ENCODE measurements at places on chromosomes 7 and 10.
A peak's percentile ranks its signal among the peaks of the same experiment; 100 is the strongest.

- DNase-seq, result no peak
Measured at GRCh38 chr10:35992107-35992506, 350.0 kb upstream of the FZD8 start.

- no peak for DNase-seq
Measured at GRCh38 chr7:26035552-26035951, 116.4 kb upstream of the NFE2L3 start.

DNA sequence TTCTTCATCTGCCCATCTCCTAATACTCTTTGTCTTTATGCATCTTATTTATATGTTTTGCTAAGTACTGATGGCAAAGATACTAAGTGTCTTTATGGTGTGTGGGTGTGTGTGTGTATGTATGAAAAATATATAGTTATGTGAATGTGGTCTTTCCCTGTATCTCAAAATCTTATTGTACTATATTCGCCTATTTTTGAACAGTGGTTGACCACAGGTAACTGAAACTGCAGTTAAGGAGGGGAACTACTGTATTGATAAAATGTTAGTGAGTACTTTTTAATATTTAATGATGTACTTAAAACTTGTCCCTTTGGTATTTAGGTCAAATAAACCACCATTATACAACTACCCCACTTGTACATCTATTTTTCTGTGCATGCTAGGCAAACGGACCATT, 85.9 kb downstream of the ADD3 start:
- DNase-seq, result no peak

DNA sequence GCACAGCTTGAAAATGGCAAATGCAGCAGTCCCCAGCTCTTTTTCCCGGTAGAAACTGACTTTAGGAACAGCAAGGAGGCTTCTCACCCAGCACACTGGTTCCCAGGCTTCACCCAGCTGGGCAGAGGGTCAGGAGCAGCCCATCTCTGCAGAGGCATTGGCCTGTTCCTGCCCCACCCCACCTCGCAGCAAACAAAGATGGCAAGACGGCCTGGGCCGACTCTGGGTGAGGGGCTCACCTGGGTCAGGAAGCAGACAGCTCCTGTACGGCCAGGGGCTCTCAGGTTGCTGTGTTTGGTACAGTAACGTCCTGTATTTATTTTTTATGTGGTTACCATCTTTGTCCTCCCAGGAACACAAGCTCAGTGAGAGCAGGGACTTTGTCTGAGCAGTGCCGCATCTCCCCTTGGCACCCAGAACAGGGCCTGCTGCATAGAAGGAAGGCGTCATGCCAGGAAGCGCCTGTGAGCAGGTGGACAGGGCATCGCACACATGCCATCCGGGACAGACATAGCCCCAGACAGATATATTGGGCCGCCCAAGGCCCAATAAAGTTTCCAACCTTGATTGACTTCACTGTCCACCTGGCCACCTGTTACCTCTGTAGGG, 585.0 kb upstream of the FOXK1 start:
- DNase-seq, result no peak

- no peak for DNase-seq
Measured at GRCh38 chr7:131827421-131827820, 271.0 kb upstream of the PODXL start.

GRCh38 chr7:16648551-16648950, 2.6 kb downstream of the BZW2 start:
- DNase-seq, result no peak

- DNase-seq, result no peak
Measured at GRCh38 chr7:135192914-135193536, 18.3 kb downstream of the WDR91 start.

- no peak for DNase-seq
Measured at GRCh38 chr10:21396889-21397288, 128.6 kb downstream of the SKIDA1 start.

GRCh38 chr7:55349121-55349520, 16.0 kb upstream of the LANCL2 start:
- no peak for DNase-seq

- no peak for DNase-seq
Measured at GRCh38 chr10:127197154-127197432, 702 bp upstream of the INSYN2A start.

DNA sequence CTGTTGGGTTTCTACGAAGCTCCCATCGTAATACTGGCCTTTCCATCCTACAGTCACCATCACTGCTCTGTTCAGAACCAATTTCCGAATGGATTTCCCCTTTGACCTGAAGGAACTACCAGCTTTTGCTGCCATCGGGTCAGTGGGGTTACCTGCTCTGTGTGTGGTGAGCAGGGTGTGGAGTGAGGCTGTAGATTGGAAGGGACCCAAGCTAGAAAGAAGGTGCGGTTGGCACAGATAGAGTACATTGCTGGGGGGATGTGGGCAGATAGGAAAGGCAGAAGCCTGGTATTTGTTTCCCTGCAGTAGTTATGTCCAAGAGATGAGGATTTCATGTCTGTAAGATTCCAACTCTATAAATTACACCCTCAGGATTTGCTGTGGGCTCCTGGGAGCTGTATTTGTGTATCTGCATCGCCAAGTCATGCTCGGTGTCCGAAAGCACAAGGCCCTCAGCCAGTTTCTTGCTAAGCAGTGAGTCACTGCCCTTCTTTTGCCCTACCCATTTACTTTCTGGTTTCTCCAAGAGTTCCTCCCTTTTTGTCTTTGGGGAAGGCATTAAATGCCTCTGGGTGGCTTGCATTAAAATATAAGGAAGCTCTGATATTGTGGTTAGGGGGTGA, 15.4 kb downstream of the CLCN1 start:
- no peak for DNase-seq

GRCh38 chr10:92615515-92615914, 22.6 kb downstream of the KIF11 start:
- DNase-seq, result no peak

- peak; percentile 45 for DNase-seq
Measured at GRCh38 chr7:77759294-77759889, 38.8 kb downstream of the TMEM60 start.

- DNase-seq, result peak; percentile 92
Measured at GRCh38 chr10:49761789-49762565, at the start of gene OGDHL. Gene OGDHL (minus strand): TSS chr10:49762323. CDS start chr10:49758592, 3,731 bp downstream.

DNA sequence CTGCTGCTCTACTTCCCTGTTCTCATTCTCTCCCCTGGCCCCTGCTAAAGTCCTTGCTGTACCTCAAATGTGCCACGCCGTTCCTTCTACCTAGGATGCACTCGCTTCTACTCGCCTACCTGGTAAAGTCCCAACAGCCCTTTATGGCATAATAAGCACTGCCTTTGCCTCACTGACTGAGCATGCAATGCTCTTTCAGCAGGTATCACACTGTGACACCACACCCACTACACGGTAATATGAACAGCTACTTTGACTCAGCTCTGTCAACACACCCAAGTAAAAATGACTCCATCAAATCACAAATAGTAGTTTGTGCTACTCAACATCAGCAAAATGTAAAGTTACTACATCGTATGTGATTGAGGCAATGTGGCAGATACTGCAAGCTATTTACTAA, 37.6 kb downstream of the FAM204A start:
- DNase-seq, result no peak

DNA sequence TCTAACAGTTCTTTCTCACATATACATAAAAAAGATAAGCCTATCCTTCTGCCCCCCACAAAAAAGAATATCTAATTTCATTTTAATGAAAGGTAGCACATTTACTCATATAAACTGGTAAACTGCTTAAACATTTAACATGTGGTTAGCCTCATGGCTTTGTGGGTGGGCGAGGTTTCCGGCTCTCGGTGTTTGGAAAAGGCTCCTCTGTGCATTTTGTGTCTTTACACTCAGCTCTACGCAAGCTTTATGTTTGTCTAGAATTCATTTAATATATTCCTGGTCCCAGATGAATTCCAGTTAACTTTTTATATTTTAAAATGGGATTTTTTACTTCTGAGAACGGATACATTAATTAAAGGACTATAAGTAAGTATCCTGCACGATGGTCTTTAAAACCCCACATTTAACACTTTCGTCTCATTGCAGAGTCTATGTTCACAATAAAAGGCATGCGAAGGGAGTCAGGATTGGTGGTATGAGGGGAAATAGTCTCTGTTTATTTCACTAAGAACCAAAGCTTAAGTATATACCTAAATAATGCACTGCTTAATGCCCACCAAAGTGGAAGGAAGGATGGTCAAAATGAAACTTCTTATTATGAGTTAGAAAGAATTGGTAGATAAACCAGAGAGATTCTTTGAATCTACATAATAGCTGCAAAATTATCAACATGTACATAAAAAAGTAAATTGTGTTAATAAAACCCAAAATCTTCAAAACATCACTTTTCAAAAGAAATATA, 197.2 kb downstream of the CRPPA start:
- no peak for DNase-seq

- DNase-seq, result no peak
Measured at GRCh38 chr7:141920281-141920680, 4.1 kb downstream of the OR9A4 start.

DNA sequence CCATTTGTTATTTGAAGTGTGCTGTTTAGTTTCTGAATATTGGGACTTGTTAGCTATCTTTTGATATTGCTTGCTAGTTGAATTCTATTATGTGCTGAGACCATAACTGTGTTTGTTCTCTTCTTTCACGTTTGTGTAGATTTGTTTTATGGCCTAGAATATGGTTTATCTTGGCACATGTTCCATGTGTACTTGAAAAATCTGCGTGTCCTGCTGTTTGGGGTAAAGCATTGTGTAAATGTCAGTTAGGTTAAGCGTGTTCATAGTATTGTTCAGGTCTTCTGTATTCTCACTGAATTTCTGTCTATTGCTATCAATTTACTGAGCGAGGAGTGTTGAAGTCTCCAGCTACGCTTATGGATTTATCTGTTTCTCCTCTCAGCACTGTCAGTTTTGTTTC, 19.4 kb downstream of the MMP21 start:
- no peak for DNase-seq

- DNase-seq, result no peak
Measured at GRCh38 chr10:35508647-35509046, 96.5 kb upstream of the GJD4 start.

DNA sequence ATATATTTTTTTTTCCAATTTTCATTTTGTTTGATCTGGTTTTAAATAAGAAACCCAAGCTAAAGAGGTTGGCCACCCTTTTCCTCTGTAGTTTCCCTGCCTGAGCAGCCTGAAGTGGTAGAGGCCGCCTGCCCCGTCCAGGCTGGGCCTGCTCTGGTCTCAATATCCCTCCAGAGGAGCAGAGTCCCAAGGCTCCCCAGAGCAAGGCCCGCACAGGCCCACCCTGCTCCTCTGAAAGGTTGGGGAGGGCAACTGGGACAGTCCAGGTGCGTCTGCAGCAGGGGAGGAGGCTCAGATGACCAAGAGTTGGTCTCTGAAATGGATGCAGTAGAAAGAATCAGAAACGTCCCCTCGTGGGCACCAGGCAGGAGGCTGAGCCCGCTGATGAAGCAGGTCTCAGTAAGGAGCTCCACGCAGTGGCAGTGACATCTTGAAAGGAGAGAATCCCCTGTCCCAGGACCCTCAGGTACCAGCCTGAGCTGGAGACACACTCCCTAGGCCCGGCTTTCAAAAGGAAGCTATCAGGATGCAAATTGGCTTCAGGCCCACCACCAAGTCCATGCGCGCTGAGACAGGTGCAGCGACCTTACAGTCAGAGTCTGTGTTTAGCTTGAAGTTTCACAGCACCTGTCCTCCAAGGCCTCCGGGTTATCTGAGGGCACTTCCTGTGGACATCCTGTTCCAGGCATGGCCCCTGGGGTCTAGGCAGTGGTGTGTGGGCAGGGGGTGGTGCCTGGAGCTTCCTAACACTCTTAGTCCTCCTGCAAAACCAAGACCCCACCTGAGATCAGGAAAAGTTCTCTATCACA, 37.7 kb downstream of the EN2 start:
- no peak for DNase-seq

- no peak for DNase-seq
Measured at GRCh38 chr10:79938728-79939406, 10.0 kb downstream of the SFTPD start.

- no peak for DNase-seq
Measured at GRCh38 chr7:23403970-23404369, 66.3 kb downstream of the IGF2BP3 start.

- no peak for DNase-seq
Measured at GRCh38 chr10:83915801-83916200, 223.5 kb upstream of the GHITM start.

- no peak for DNase-seq
Measured at GRCh38 chr7:102111061-102112041, 175.3 kb upstream of the SH2B2 start.

- no peak for DNase-seq
Measured at GRCh38 chr7:144820552-144820951, 15.3 kb downstream of the TPK1 start.

- no peak for DNase-seq
Measured at GRCh38 chr7:92460109-92460508, 12.8 kb downstream of the GATAD1 start.

DNA sequence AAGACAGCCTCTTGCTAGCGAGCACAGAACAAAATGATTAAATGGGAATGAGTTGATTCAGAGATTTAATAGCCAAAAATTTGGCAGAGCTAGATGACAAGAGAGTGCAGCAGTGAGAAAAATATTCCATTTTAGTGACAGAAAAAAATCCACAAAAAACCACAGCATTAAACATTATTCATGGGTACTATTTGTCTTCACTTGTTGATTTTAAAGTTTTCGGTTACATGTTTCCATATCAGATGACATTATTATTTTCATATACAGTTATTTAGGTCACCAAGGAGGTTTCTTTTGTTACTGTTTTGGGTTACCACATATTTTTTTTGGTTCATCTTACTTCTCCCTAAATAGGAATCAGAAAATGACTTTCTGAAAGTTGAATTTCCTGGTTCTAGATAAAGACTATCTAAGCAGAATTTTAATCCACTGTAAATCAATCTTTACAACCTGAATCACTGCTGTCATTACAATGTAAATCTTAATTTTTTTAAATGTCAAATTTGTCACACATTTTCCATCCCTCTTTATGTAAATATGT, 87.9 kb downstream of the SVIL start:
- DNase-seq, result no peak

- peak; percentile 17 for DNase-seq
Measured at GRCh38 chr7:94012746-94013145, 8.6 kb upstream of the BET1 start.

- no peak for DNase-seq
Measured at GRCh38 chr7:127865466-127865865, 165.8 kb downstream of the LRRC4 start.

DNA sequence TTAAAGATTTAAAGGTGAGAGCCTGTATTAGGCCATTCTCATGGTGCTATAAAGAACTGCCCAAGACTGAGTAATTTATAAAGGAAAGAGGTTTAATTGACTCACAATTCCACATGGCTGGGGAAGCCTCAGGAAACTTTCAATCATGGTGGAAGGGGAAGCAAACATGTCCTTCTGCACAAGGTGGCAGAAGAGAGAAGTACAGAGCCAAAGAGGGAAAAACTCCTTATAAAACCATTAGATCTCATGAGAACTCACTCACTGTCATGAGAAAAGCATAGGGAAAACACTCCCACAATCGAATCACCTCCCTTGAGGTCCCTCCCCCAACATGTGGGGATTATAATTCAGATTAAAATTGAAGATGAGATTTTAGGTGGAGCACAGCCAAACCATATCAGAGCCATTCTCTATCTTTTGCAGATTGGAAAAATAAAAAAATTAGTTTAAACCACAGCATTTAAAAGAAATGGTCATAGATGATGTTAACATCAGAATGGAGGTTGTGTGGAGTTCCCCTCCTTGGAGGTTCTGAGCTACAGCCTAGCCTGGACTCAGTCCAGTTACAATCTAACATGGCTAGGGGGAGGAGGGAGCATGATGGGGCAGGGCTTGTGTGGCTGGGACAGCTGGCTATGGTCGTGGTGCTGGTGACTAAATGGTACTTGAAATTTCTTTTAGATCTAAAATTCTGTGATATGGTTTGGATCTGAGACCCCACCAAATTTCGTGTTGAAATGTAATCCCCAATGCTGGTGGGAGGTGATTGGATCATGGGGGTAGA, 33.1 kb downstream of the GSTO2 start:
- DNase-seq, result no peak

- no peak for DNase-seq
Measured at GRCh38 chr7:134777470-134777869, 2.0 kb upstream of the CALD1 start.
